ENCODE measurements at places on chromosomes 6 and 20.

DNA sequence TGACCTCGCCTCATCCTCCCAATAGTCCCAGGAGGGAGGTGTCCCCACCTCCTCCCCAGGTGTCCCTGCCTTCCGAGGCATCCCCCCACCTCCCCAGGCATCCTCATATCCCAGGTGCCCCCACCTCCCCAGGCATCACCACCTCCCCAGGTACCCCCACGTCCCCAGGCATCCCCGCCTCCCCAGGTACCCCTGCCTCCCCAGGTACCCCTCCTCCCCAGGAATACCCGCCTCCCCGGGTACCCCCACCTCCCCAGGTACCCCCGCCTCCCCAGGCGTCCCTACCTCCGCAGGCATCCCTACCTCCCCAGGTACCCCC is 198.9 kb downstream of the SYNDIG1 start:
- DNase-seq = no peak

- no peak for DNase-seq
Observed at GRCh38 chr6:135088281-135088680, 33.7 kb upstream of the HBS1L start.

GRCh38 chr20:9453201-9453600 is 61.2 kb upstream of the LAMP5 start:
- DNase-seq = no peak

GRCh38 chr6:11160199-11160598 is 48.7 kb upstream of the ERVFRD-1 start:
- no peak for DNase-seq

DNA sequence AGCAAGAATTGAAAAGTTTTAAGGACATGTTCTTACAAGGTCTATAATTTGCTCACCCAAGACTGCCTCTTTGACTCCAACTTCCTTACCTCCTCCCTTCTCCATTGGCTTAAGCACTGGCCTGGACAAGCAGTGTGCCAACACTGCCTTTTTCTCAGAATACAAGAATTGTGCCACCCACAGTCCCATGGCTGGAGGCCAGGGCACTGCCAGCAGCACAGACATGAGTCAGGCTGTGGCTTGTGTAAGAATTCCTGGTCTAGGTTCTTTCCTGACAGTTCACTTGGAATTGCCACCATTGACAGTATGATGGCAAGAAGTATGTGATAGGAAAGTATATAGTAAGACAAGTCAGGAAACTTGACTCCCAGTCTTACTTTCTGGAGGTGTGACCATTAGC is 202.7 kb upstream of the MARCKS start:
- no peak for DNase-seq

- no peak for DNase-seq
Observed at GRCh38 chr6:36378243-36378920, 9.1 kb downstream of the ETV7 start.

GRCh38 chr6:159620947-159621346 is 72.1 kb downstream of the SOD2 start:
- DNase-seq = no peak

DNA sequence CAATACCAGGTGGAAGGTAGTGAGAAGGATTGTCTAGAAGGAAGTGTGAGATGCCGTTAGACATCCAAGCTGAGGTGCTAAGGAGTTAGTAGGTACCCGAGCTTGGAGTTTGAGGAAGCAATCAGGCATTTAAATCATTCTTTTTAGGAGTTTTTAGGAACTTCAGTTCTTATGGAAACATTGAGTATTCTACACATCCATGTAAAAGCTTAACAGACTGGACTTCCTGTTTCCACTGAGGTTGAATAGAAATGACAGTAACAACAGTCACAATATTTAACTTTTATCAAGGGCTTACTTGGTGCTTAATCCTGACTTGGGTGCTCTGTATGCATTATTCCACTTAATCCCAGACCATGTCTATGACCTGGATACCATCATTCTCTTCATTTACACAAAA is 136.4 kb downstream of the UST start:
- no peak for DNase-seq

GRCh38 chr6:18412644-18413043 is 25.5 kb downstream of the RNF144B start:
- no peak for DNase-seq

DNA sequence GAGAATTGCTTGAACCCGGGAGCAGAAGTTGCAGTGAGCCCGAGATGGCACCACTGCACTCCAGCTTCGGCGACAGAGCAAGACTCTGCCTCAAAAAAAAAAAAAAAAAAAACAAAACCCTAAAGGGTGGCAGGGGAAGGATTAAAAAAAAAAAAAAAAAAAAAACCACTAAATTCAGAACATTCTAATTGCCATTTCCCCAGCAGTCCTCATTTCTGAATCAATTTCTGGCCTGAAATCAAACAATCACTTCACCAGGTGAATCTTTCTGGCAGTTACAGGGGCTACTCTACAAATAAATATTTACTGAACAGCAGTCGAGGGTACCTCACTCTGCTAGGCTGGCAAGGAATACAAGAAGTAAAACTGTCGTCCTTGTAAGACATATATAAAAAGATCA is 1.2 kb downstream of the UQCC1 start:
- DNase-seq = no peak

- no peak for DNase-seq
Observed at GRCh38 chr6:29834564-29835436, 7.2 kb downstream of the HLA-G start.

GRCh38 chr20:20201124-20201523 is 148.8 kb downstream of the CFAP61 start:
- DNase-seq = no peak

- DNase-seq = no peak
Observed at GRCh38 chr20:18139832-18140231, 2.2 kb downstream of the KAT14 start.

GRCh38 chr6:32819729-32820128 is 2.9 kb upstream of the HLA-DOB start:
- no peak for DNase-seq

GRCh38 chr6:41780551-41781365 is at the start of gene PRICKLE4:
Gene PRICKLE4, plus strand, starts transcription at chr6:41780782. Its CDS starts 2,692 bp downstream, at chr6:41783474.
- DNase-seq = no peak

- no peak for DNase-seq
Observed at GRCh38 chr6:133070410-133071043, 170.6 kb upstream of the EYA4 start.

DNA sequence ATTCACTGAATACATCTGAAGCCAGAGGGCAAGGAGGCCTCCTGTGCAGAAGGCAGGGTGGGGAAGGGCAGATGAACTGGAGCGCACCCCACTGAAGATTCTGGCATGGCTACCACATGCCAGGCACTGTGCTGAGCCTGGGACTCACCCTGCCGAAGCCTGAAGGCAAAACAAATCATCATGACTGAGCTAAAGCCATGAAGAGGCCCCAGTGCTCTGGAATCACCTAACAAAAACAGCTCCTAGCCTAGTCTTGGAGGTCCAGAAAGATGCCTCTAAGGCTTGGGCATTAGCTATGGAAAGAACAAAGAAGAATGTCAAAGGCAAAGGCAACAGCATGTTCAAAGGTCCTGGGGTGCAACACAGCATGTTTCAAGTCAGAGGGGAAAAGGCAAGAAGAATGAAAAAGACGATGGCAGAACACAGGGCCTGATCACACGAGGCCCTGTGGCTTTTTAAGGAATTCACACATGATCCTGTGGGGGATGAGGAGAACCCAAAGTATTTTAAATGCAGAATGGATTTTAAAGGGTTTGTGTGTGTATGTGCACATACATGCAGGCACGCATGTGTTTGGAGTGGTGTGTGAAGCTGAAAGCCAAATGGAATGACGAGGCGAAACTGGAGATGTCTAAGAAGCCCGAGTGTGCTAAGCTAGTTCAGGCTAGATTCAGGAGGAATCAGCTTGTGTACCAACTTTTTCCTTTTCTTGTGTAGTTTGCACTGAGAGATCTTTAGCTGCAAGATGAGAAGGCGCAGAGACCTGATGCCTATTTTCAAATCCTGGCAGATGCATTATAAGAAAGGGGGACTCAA is 261.4 kb downstream of the ZNF217 start:
- DNase-seq = no peak

DNA sequence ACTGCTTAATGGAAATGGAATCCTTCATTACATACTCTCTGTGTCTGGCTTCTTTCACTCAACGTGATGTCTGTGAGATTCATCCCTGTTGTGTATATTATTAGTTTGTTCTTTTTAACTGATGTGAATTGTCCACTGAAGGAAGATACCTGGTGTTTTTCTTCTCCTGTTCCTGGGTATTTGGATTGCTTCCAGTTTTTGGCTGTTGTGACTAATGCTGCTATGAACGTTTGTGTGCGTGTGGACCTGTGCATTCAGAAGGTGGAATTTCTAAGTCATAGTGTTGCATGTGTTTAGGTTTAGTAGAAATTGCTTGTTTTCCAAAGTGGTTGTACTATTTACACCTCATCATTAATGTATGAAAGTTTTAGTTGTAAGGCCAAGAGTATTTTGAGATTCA is 3.8 kb downstream of the TULP4 start:
- no peak for DNase-seq

DNA sequence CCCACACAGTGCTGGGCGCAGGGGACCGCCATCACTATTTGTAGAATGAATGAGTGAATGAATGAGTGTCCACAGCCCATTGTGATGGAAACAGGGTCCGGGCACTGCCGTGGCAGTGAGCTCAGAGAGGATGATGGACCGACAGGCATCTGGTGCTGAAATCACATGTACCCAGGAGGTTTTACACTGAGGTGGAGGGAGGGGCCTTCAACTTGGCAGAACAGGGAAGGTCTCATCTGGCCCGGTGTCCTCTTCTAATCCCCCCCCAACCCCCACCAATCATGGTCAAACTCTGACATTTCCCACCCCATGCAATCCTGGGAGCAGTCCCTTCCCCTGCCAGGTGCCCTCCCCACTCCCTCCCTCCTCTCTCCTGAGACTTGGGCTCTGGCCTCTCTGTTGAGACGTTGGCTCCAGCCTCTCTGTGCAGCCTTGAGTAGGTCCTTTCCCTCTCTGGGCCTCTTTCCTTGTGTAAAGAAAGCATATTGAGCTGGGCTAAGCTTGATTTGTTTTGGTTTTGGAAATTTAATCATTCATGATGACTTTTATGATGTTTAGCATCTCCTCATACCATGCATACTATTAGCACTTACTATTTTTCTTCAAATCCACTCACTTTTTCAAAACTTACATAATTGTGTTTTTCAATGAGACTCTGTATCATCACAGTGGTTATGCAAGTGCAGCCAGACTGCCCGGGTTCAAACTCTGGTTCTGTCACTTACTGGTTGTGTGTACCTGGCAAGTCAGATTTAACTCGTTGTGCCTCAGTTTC is 10.8 kb downstream of the KIAA1755 start:
- DNase-seq = no peak

- DNase-seq = no peak
Observed at GRCh38 chr6:129902681-129903080, 41.6 kb upstream of the TMEM244 start.

DNA sequence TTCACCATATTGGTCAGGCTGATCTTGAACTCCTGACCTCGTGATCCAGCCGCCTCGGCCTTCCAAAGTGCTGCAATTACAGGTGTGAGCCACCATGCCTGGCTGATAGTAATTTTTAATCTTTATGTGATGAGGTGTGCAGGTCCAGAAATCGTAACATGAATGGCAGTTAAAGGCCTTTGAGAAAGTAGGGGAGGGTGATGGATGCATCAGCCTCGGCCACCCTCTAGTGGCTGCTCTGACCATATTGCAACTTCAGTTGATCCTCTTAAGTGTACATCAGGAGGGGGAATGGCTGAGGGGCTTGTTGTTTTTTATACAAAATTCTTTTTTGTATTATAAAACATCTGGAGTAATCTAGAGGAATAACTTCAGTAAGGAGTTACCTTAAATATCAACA is 193.0 kb downstream of the ZFAND3 start:
- DNase-seq = no peak

DNA sequence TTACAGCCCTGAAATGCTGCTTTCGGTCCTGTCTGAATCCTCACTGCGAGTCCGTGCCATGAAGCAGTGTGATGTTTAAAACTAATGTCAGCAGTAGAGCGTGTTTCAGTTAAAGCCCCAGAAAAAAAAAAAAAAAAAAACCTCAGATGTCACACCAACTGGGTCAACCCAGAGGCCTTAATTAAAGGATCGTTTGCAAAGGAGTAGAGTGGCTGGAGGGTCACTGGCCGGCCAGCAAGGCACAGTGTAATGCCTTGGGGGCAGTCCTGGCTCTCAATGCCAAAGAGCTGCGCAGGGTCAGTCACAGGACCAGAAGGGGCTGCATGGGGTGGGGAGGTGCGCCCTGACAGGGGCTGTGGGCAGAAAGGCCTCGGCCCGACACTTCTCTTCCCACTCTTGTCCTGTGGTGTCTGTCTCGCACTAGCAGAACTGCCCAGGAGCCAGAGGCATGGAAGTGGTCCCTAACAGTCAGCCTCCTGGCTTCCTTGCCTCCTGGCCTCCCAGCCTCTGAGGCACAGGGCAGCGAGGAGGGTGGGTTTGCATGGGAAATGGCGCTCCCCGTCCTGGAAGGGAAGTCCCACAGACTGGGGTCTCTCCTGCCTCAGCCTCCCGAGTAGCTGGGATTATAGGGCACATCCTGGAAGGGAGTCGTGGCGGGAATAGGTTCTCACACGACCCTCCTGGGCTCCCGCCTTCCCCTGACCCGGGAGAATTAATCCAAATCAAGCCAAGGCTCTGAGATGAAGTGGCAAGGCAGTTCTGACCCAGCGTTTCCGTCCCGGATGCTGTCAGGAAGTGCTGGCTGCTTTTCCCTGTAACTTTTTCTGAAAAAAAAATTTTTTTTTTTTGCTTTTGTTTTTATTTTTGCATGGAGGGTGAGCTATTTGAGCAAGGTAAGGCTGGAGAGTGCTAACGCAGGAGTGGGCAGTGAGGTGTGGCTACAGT is 53.7 kb upstream of the MPC1 start:
- DNase-seq = no peak

DNA sequence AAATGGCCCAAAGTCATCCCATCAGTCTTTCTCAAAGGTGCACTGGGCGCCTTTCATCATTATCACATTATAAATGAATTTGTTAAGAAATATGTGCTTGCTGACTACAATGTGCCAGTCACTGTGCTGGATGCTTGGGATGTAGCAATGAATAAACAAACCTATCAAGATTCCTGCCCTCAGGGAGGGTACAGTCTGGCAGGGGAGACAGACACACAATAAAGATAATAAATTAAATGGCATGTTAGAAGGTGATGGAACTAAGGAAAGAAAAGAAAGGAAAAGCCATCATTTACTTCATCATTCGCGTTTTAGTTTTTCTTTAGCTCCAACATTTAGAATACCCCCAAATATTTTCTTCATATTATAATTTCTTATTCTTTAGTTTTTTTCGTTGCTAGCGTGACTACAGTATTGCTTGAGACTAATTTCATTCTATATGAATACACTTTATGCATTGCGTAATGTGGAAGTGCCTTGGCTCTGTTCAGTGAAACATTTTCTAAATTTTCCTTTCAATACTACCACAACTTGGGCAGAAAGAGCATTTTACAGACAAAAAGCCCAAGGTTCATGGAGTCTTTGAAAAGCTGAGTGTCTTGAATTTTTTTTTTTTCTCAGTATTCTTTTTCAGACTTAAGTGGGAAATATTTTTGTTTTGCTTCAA is 48.7 kb upstream of the CITED2 start:
- DNase-seq = no peak

DNA sequence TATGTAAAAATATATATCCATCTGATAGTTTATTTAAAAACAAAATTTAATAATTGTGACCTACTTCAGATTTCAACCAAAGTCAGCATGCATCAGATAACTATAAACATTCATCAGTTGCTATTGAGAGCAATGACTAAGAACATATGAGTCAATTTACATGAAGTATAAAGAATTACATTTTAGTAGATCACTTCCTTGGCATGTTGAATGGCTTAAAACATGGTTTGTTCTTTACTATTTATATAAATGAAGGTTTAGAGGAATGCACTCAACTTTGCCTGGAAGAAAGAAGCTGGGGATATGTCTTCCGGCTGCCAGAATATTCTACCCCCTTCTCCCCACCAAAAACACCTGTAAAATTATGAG is 6.4 kb upstream of the FAM217A start:
- no peak for DNase-seq

GRCh38 chr6:163707387-163708355 is 293.2 kb downstream of the QKI start:
- no peak for DNase-seq
